Kidney (tissue), 22 donors: ENCODE measurements at places on chromosomes 7 and 10.

- no peak for DNase-seq
Observed at GRCh38 chr10:37760817-37761216, 96.6 kb downstream of the ZNF248 start.

GRCh38 chr7:47407136-47407535 is 174.8 kb downstream of the TNS3 start:
- DNase-seq, result no peak

DNA sequence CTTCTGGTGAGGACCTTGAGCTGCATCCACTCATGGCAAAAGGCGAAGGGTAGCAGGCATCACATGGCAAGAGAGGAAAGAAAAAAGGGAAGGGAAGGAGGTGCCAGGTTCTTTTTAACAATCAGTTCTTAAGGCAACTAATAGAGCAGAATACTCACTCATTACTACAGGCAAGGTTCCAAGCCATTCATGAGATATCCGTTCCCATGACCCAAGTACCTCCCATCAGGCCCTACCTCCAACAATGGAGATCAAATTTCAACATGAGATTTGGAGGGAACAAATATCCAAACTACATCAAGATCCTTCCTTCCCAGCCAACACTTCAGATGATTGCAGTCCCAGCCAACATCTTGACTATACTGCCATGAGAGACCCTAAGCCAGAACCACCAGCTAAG is 38.9 kb upstream of the YAE1 start:
- DNase-seq, result no peak

DNA sequence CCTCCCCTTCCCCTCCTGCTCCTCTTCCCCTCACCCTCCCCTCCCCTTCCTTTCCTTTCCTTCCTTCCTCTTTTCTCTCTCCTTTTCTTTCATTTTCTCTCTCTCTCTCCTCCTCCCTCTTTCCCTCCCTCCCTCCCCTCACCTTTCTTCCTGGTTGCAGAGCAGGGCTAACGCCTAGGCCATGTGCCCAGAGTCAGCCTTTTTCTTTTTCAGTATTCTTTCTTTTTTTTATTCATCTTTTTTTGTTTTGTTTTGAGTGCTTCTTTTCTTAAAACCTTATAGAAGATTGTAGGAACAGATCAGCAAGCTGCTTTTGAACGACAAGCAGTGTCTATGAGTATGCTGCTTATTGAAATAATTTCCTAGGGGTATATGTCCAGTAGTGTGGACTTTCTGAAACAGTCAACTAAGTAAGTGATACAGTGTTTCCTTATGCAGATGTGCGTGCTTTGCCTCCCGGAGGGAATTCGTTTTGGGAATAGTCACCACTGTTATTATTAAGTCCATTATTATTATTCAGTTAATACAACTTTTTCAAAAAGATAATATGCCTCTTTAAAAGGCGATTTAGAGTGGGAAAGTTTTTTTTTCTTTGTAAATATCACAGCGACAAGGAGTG is 219.2 kb downstream of the CAMK1D start:
- no peak for DNase-seq

GRCh38 chr7:74371381-74372341 is 82.0 kb upstream of the GTF2IRD1 start:
- peak; percentile 60 for DNase-seq

GRCh38 chr10:90945491-90946070 is 24.7 kb upstream of the ANKRD1 start:
- no peak for DNase-seq

- DNase-seq, result peak; percentile 19
Observed at GRCh38 chr7:149692557-149692982, 80.8 kb downstream of the ZNF467 start.

GRCh38 chr7:1856888-1857441 is 186.9 kb downstream of the ELFN1 start:
- DNase-seq, result peak; percentile 70

- peak; percentile 38 for DNase-seq
Observed at GRCh38 chr10:13913897-13914296, 327.1 kb downstream of the PRPF18 start.

DNA sequence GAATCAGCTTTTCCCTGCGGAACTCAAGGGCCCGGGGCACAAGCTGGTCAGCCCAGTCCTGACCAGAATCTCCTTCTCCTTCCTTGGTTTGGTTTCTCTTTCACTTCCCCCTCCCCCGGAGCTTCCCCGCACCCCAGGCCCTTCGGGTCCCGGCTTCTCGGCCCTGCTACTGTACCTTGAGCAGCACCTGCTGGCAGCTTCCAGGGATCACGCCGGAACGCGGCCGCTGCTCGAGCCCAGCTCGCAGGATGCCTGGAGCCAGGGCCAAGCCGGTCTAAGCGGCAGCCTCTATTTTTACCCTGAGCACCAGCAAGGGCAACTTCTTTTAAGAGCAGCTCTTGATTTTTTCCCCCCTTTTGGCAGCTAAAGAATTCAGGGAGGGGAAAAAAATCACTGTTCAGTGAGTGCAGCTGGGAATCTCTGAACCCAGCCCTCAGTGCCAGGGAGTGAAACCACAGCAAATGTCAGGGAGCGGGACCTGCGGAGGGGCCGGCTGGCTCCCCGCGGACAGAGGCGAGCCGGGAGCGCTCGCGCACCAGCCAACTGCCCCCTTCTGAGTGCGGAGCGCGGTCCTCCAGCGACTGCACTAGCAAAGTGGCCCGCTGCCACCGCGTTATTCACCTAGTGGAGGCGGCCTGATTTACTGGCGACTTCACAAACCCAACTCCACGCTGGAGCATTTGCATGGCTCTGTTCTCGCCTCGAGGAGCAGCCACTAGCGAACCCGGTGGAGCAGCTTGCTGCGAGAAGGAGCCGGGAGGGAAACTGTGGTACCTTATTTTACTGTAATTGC is 2.4 kb upstream of the INHBA start:
- DNase-seq, result peak; percentile 93

- no peak for DNase-seq
Observed at GRCh38 chr7:80515298-80515697, 3.4 kb upstream of the GNAT3 start.

- DNase-seq, result no peak
Observed at GRCh38 chr10:93064874-93065660, 4.5 kb downstream of the CYP26C1 start.

DNA sequence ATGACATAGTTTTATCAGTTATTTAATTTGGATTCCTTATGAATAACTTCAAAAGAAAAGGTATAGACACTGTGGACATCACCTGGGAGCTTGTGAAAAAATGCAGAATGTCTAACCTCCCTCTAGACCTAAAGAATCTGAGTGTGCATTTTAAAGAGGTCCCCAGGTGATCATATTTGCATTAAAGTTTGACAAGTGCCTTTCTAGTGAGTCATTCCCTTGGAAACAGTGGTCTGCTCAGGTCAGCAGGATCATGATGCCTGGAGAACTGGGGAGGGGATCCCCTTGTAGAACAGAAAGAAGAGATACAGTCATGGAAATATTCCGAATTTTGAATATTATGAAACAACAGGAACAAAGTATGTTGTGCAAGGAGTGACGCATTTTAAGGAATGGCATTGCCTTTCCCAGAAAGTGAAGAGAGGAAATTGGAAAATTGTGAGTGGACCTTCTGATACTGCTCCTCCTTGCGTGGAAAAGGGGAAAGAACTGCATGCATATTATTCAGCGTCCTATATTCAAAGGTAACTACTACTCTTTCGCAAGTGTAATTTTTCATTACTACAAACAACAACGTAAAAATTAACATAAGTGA is 4.6 kb downstream of the STEAP2 start:
- DNase-seq, result no peak

DNA sequence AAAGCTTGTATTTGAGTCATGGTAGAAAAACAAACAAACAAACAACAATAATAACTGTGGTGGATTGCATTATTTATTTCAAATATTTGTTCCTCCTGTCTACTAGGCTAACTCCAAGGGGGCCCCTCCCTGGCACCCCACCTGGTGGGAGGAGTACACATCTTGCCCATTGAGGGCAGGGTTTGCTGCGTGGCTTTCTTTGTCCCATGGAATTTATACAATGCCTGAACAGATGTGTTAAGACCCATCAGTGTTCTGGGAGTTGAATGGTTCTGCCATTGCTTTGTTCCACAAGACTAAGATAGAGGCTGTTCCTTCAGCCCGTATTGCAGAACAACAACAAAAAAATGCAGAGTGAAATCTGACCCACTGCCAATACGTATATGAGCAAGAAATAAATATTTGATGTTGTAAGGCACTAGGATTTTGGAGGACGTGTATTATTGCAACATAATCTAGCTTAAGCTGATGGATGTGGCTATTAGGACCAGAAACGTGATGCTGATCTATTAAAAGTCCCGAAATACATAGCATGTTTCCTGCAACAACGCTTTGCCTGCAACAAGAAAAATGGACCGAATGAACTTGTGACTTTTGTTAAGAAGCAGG is 119.1 kb upstream of the JCAD start:
- no peak for DNase-seq

DNA sequence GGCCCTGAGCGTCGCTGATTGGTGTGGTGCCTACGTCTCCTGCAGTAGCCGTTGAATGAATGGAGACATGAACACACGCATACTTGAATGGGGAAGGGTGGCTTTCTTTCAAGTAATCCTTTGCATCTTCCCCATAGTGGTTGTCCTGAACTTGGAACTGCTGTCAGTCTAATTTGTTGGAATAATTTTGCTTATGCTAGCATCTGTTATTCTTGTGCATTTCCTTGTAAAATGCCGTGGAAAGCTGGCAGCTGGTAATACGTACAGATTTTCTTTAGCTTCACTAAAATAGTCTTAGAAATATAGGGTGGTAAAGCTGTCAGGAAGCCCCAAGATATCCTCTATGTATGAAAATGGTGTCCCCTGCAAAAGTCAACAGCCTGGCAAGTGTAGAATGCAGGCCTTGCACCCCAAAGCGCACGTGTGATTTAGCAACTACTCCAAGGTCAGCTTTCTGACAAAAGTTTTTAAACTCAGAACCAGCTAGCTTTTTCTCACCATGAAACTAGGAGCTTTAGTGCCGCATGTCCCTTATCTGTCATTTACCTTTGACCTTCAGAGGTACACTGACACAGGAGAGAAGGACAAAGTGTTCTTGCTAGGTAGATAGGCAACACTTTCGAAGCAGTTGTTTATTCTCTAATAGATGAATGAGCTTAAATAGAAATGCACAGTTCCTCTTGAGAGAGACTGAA is 70.8 kb downstream of the RBM33 start:
- no peak for DNase-seq

DNA sequence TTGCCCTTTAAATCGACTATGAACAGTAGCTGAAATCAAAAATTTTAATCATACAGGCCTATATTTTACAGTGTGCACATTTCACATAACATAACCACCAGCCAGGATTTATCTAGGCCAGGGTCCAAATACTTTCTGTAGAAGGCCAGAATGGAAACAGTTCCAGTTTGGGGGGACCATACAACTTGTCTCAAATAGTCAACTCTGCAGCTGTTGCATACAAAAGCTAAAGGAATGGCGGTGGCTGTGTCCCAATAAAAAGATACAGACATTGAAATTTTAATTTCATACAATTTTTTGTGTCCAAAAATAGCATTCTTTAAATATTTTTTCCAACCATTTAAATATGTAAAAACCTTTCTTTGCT is 742 bp upstream of the TYSND1 start:
- peak; percentile 28 for DNase-seq

DNA sequence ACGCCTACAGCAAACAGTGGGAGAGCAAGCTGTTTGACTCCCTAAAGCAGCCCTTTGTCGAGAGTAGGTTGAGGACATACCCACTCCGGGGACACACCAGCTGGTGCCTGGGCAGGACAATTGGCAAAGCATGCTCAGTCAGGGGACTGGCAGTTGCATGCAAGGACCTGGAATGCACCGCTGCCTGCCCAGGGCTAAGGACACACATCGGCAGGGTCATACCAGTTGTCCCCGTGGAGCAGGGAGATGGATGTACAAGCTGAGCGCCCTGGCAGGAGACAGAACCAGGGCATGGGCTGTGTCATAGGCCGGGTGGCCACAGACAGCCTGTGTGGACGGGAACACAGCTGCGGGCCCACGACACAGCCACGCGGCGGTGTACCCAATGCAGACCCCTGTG is 18.3 kb upstream of the ELN start:
- DNase-seq, result no peak

- DNase-seq, result no peak
Observed at GRCh38 chr7:112501801-112502503, 21.2 kb downstream of the LSMEM1 start.

DNA sequence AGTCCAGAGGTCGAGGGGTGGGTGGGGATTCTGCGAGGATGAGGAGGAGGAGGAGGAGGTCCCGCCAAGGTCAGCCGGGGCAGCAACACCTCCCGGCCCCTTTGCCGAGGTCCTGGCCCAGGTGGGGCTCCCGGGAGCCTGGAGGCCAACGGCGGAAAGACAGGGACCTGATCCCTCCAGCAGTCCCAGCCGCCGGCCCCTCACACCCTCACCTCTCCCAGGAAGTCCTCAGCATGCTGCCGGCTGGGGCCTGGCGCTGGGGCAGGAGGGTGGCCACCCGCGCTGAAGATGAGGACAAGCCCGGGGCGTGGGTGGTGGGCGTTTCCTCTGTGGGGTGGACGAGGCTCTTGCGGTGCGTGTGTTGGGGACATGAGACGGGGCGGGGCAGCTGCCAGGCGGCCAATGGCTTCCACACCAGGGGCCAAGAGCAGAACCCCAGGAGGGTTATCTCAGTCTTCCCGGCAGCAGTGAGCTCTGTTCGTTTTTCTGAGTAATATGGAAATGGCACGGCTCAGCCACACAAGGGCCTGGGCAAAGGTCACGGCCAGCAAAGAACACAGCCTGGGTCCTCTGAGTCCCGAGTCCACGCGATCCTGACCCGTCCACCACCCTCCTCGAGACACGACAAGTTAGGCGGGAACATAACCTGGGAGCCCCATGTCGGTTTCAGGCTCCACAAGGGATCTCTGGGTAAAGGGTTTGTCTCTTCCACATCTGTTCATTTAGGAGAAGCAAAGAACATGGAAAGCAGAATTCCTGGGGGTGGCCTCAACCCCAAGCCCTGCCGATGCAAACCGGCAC is 82.9 kb upstream of the PDGFA start:
- DNase-seq, result no peak

DNA sequence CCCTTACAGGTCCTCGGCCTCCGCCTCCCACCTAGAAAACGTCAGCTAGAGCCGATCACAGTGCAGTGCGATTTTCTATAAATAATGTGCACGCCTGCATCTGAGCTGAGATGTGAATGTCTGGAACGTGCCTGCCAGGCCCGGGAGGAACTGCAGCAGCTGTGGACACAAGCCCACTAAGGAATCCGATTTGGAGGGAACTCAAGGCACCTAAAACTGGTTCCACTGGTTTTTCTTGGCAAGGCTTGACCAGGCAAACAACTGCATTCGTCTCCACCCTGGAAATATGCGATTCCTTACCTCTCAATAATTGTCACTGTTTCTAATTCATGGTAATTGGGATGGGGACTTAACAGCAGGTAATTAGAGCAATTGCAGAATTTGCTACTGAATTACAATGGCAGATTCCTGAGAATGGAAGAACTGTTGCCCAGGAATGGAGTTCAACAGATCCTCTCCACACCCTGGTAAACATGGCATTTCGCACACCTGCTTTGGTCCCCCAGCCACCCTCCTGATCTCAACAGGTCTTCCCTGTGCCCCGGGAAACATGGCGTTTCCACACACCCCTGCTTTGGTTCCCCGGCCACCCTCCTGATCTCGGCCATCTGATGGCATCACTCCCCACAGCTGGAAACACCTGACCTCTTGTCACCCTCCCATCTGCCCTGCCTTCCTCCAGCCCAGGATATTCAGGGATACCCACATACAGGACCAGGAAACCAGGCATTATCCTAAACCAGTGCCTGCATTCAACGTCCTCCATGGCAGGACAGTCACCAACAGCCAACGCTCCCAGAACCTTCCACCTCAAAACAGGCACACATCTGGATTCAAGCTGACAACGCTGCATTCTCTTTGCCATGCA is 76.0 kb downstream of the DIP2C start:
- DNase-seq, result peak; percentile 81
